ENCODE measurements at places on chromosomes 11 and 22. TPM values are rescaled to one million over a fixed set of nuclear protein-coding genes. Genes with fewer than 3 reads are reported as not detected.

DNA sequence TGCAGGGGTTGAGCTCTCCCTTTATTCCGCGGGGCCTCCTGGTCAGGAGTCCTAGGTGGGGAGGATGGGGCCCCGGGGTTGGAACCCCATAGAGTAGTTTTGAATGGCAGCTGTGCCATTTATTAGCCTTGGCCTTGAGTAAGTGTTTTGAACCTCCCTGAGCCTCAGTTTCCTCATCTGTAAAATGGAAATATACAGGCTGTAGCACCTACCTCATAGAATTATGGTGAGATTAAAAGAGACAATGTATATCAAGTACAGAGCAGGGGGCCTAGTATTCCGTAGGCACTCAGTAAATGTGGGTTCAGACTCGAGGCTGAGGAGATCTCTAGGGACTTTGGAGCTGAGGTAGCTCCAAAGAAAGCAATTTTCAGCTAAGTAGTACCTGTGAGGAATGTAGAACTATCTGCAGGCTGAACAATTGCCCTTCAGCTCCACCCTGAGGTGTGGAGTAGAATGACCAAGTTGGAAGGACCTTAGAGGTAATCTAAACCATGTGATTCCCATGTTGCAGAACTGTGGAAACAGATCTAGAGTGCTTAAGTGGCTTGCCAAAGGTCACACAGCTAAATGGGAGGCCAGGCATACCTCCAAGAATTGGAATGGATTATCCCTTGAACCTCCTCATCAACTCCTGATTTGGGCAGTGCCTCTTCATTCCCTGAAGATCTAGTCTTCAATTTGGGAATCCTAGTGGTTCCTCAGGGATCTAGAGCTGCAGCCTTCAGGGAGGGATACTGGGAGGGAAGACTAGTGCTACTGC, 682 bp downstream of the PGAP2 start:
- no peaks in the 10 kb centered on the region for H3K36me3 ChIP-seq
- H3K27me3 ChIP-seq = no peaks in the 10 kb centered on the region
- no peak for DNase-seq
- H3K4me3 ChIP-seq = peak overlapping the region; percentile 72

Gene NUP98
- total RNA-seq = 62.3 TPM

Gene MUC5B
- 57.5 TPM for total RNA-seq

Gene PARVB
- total RNA-seq = 44.7 TPM

- peaks cover 75% of the 10 kb centered on the region for H3K36me3 ChIP-seq
- no peaks in the 10 kb centered on the region for H3K27me3 ChIP-seq
- H3K4me1 ChIP-seq = no peaks in the 10 kb centered on the region
- no peak overlapping the region for H3K27ac ChIP-seq
Observed at GRCh38 chr22:40890881-40891280, 29.0 kb upstream of the DNAJB7 start.

GRCh38 chr11:121265586-121265985, 27.0 kb upstream of the SC5D start:
- peaks cover 37% of the 10 kb centered on the region for H3K27me3 ChIP-seq
- DNase-seq = no peak
- no peak overlapping the region for H3K4me3 ChIP-seq
- H3K36me3 ChIP-seq = no peaks in the 10 kb centered on the region
- H3K27ac ChIP-seq = no peak overlapping the region

- no peaks in the 10 kb centered on the region for H3K4me1 ChIP-seq
- no peak overlapping the region for H3K4me3 ChIP-seq
- H3K36me3 ChIP-seq = no peaks in the 10 kb centered on the region
- DNase-seq = no peak
- H3K27ac ChIP-seq = no peak overlapping the region
- no peaks in the 10 kb centered on the region for H3K27me3 ChIP-seq
Observed at GRCh38 chr11:11732116-11732515, 109.7 kb upstream of the USP47 start.

Gene PATE2
- not detected for total RNA-seq

Gene OR5D13
- not detected for total RNA-seq

- peaks cover 94% of the 10 kb centered on the region for H3K36me3 ChIP-seq
- no peak overlapping the region for H3K27ac ChIP-seq
- H3K4me1 ChIP-seq = no peaks in the 10 kb centered on the region
Observed at GRCh38 chr22:20056696-20057386, 23.2 kb upstream of the DGCR8 start.

GRCh38 chr11:20131788-20132666, 28.2 kb downstream of the DBX1 start:
- H3K27me3 ChIP-seq = peaks cover 18% of the 10 kb centered on the region
- DNase-seq = peak; percentile 63
- peaks cover 10% of the 10 kb centered on the region for H3K4me1 ChIP-seq
- no peaks in the 10 kb centered on the region for H3K36me3 ChIP-seq
- peak overlapping the region; percentile 56 for H3K4me3 ChIP-seq

DNA sequence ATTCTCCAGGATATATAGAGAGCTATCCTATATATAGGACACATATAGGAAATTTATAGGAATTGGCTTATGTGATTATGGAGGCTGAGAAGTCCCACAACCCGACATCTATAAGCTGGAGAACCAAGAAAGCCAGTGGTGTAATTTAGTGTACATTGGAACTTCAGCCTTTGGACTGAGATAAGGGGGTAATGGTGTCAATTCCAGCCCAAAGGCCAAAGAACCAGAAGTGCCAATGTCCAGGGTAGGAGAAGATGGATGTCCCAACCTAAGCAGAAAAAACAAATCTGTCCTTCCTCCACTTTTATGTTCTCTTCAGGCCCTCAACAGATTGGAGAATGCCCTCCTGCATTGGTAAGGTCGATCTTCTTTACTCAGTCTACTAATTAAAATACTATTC, 25.5 kb upstream of the SMCO4 start:
- H3K27me3 ChIP-seq = no peaks in the 10 kb centered on the region
- no peaks in the 10 kb centered on the region for H3K36me3 ChIP-seq
- no peak overlapping the region for H3K27ac ChIP-seq
- peaks cover 16% of the 10 kb centered on the region for H3K4me1 ChIP-seq
- H3K4me3 ChIP-seq = no peak overlapping the region

Gene LRRC74B
- total RNA-seq = 3.6 TPM

- H3K27ac ChIP-seq = no peak overlapping the region
- no peak for DNase-seq
- no peaks in the 10 kb centered on the region for H3K36me3 ChIP-seq
- no peaks in the 10 kb centered on the region for H3K27me3 ChIP-seq
Observed at GRCh38 chr11:27886857-27887256, 186.6 kb upstream of the BDNF start.

DNA sequence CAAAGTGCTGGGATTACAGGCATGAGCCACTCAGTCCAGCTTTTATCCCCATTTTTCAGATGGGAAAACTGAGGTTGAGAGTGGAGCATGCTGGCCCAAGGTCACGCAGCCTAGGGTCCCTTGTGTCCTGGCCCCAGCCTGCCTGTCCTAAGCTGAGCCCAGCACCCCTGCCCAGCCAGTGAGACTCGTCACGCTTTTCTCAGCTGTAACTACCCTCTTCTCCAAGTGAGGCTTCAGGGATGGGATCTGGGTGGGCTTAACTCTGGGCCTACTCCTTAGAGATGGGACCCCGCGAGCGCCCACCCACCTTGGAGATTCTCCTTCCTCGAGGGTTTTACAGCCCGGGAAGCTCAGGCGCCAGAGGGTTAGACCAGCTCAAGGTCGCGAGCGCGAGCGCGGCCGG, 390 bp upstream of the TMEM151A start:
- no peak overlapping the region for H3K27ac ChIP-seq
- H3K36me3 ChIP-seq = peaks cover 5% of the 10 kb centered on the region
- H3K4me1 ChIP-seq = peaks cover 31% of the 10 kb centered on the region
- peak overlapping the region; percentile 51 for H3K4me3 ChIP-seq

DNA sequence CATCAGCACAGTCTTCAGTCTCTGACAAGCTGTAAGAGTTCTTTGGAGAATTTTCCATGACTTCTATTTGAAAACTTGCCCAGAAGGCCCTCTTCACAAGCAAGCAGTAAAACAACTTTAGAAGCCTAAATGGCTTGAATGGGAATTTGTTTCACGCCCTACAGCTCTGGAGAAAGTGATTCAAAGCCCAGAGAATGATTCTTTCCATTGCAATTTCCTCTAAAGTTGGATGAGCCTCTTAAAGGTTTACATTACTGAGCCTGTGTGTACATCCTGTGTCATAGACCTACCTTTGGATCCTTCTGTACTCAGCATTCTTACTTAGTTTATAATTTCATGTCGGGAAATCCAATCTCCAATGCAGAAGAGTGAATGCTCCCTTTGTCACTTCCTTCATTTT, 6.8 kb upstream of the OR8B3 start:
- H3K4me1 ChIP-seq = no peaks in the 10 kb centered on the region
- H3K27me3 ChIP-seq = no peaks in the 10 kb centered on the region
- no peak for DNase-seq
- H3K36me3 ChIP-seq = no peaks in the 10 kb centered on the region
- no peak overlapping the region for H3K27ac ChIP-seq

Gene OR4C46
- not detected for total RNA-seq

DNA sequence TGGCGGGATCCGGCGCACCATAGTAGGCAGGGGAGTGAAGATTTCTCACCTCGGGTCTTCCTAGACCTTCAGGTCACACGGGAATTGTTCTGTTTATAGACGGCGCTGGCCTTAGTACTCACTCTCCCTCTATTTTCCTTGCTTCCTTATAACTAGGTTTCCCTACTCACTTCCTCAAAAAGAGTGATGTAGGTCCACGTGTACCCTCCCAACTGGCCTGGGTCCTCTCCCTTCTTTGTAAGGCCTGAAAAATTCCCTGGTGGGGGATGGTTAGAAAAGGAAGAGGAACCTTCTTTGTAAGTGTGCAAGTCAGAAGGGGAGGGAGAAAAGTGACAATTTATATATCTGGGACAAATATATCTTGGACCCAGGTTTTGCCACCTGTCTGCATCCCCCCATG, 2.9 kb upstream of the TMEM9B start:
- DNase-seq = no peak
- H3K4me1 ChIP-seq = peaks cover 23% of the 10 kb centered on the region
- H3K36me3 ChIP-seq = no peaks in the 10 kb centered on the region
- H3K27ac ChIP-seq = no peak overlapping the region

Gene SEC14L6
- 14.8 TPM for total RNA-seq

- no peak overlapping the region for H3K27ac ChIP-seq
- H3K4me1 ChIP-seq = peaks cover 12% of the 10 kb centered on the region
- H3K4me3 ChIP-seq = no peak overlapping the region
- H3K36me3 ChIP-seq = no peaks in the 10 kb centered on the region
Observed at GRCh38 chr11:130513132-130513531, 64.7 kb downstream of the ADAMTS15 start.

Gene MS4A7
- 315 TPM for total RNA-seq

GRCh38 chr11:8671193-8671612, 11.3 kb downstream of the TRIM66 start:
- H3K4me3 ChIP-seq = no peak overlapping the region
- peaks cover 36% of the 10 kb centered on the region for H3K36me3 ChIP-seq
- H3K27ac ChIP-seq = peak overlapping the region; percentile 3
- peaks cover 14% of the 10 kb centered on the region for H3K4me1 ChIP-seq
- H3K27me3 ChIP-seq = no peaks in the 10 kb centered on the region
- DNase-seq = no peak

DNA sequence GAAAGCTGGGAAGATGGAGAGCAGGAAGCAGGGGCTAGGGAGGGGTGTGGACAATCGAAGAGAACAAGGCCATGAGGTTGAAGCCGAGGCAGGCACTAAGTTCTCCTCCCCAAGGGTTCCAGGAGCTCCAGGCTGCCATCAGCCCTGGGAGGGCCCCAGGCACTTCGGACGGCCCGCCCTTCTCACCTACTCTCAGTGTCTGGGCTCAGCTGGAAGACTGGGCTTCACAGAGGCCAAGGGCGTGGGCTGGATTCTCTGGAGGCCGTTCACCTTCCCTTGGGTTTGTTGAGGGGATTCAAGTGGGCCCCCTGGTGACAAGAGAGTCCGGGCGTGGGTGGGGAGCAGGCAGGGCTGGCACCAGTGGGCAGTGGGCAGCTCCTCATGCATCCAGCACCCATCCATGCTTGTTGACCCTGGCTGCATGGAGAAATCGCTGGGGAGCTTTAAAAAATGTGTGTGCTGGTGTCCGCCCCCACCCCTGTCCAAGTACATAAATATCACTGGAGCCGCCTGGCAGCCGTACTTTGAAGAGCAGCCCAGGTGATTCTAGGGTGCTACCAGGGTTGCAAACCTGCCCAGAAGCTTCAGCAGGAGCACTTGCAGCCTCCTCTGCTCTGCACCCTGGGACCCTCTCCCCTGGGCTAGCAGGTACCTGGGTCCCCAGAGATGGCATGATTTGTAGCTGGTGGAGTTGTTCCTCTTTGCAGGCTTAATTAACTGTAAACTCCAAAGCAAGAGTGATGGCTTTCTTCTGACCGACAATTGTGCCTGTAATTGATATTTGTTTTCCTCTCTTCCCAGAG, 74.3 kb downstream of the RTL6 start:
- H3K4me3 ChIP-seq = no peak overlapping the region
- H3K27ac ChIP-seq = no peak overlapping the region
- H3K4me1 ChIP-seq = no peaks in the 10 kb centered on the region
- no peaks in the 10 kb centered on the region for H3K36me3 ChIP-seq
- peak; percentile 20 for DNase-seq
- peaks cover 12% of the 10 kb centered on the region for H3K27me3 ChIP-seq

DNA sequence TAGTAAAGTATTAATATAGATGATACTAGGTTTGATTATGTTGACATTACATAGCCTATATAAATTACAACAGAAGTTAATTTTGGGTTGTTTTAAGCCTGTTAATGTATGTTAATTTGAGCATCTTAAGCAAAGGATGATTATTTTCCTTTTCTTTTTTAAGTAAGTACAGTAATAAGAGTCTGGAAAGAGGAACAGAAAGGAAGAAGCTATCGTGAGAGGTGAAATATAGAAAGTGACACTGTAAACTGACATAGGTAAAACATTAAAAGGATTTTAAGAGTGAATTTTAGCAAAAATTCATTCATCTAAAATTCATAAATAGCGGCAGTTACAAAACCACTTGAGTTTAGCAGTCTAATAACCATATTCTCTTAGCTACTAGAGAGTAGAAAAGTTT, 45.5 kb downstream of the FAR1 start:
- H3K36me3 ChIP-seq = peaks cover 74% of the 10 kb centered on the region
- no peaks in the 10 kb centered on the region for H3K27me3 ChIP-seq
- H3K4me1 ChIP-seq = no peaks in the 10 kb centered on the region
- no peak overlapping the region for H3K4me3 ChIP-seq

Gene EFCAB6
- 5.8 TPM for total RNA-seq

Gene TCN1
- total RNA-seq = 1.7 TPM

- peaks cover 24% of the 10 kb centered on the region for H3K4me1 ChIP-seq
- no peaks in the 10 kb centered on the region for H3K27me3 ChIP-seq
- H3K27ac ChIP-seq = no peak overlapping the region
- no peak overlapping the region for H3K4me3 ChIP-seq
- DNase-seq = no peak
- no peaks in the 10 kb centered on the region for H3K36me3 ChIP-seq
Observed at GRCh38 chr11:1773994-1774550, 10.3 kb upstream of the CTSD start.

All from lower lobe of right lung (tissue), 2 donors.